ENCODE measurements at places on chromosomes 3 and 15.
A peak's percentile ranks its signal among the peaks of the same experiment; 100 is the strongest.

GRCh38 chr3:5093731-5094130 is 28.4 kb upstream of the ARL8B start:
- DNase-seq, result no peak

GRCh38 chr3:128372281-128372680 is 94.4 kb downstream of the DNAJB8 start:
- DNase-seq, result no peak

DNA sequence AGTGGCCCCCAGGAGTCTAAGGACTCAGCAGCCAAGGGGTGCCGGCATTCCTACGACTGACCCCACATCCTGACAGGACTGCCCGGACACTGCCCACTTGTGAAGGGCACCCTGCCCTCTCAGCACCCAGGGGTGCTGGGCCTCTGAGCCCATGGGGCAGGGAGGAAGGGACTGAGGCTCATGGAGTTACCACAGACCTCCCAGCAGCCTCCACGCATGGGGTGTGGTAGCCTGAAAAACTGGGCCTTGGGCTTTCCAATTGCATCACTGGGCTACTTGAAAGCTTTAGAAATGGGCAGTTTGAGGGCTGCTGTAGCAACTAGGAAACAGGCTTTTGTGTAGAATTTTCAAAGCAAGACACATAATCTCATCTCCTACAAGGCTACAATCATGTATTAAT is 13.2 kb downstream of the TKT start:
- no peak for DNase-seq

DNA sequence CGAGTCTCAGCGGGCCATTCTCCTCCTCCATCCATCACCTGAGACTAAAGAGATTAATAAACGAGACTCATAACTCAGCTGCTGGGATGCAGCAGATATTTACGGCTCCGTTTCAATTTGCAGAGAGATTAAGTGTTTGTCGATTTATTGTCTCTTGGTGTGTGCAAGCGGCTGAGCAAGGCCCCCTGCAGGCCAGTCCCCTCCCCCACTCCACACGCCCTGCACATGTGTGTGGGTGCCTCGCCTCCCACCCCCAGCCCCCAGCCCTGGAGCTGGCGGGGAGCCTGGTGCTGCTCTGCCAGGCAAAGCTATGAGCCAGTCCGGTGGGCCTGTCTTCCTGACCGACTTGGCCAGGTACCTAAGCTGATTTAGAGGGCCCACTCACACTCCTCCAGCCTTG is 63.0 kb downstream of the CYP11A1 start:
- no peak for DNase-seq

DNA sequence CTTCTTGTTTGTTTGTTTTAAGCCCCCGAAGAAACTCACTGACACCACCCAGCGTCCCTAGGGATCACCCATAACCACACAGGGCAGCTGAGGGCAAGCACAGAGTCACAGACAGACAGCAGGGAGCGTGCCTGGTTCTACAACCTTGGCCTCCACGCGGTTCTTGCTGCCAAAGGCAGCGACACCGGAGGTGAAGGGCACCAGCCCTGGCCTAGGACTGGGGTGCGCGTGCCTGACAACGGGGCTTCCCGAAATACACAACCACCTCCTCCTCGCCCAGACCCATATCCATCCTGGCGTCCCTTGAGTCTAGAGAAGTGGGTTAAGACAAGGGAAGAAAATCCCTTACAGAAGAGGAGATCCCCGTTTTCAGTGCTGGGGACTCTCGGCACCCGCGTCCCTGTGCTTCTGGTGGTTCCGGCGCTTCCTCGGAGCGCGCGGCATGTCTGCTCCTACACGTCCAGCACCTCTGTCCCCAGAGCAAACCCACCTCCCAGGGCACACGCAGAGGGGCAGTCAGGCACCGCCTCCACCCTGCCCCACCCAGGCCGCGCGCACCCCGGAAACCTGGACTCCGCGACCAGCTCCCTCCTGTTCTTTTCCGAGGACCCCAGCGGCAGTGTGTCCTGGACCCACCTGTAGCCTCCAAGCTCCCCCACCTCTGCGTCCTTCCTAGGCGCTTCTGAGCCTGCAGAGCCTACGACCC is 911 bp downstream of the RFTN1 start:
- DNase-seq, result peak; percentile 20

DNA sequence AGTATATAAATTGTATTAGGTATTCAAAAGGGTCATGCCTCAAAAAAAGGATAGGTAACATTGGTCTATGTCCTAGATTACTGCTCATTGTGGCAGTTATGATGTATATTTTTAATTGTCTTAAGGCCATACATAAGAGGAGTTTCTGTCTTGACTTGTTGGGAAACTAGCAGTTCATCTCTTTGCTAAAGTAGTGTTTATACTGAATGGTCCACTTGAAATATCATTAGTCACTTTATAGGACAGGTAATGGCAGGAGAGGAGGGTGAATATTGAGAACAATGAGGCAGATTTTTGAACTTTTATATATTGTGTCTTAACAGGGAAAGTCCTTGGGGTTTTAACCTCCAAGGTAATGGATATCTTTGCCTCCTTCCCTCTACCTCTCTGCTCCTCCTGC is 58.4 kb downstream of the TP63 start:
- DNase-seq, result no peak

DNA sequence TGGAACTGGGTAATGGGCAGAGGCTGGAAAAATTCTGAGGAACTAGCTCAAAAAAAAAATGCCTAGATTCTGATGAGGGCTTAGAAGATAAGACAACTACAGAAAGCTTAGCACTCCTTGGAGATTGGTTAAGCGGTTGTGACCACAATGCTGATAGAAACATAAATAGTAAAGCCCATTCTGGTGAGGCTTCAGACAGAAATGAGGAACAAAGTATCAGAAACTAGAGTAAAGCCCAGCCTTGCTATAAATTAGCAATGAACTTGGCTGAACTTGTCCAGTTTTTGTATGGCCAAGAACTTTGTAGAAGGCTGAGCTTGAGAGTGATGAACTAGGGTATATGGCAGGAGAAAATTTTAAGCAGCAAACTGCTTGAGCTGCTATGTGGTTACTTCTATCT is 25.4 kb downstream of the GOLGB1 start:
- no peak for DNase-seq

- DNase-seq, result no peak
Observed at GRCh38 chr15:78763796-78764241, 47.4 kb downstream of the ADAMTS7 start.

GRCh38 chr3:152331018-152331541 is 62.4 kb downstream of the MBNL1 start:
- DNase-seq, result no peak

GRCh38 chr15:46961795-46962194 is 755.5 kb upstream of the SEMA6D start:
- no peak for DNase-seq

DNA sequence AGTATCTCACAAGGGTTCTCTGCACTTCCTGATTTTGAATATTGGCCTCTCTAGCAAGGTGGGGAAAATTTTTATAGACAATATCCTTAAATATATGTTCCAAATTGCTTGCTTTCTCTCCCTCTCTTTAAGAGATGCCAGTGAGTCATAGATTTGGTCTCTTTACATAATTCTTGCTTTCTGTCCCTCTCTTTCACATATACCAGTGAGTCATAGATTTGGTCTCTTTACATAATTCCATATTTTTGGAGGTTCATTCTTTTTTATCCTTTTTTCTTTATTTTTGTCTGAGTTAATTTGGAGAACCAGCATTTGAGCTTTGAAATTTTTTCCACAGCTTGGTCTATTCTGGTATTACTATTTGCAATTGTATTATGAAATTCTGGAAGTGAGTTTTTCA is 77.7 kb upstream of the NUDT16 start:
- no peak for DNase-seq

GRCh38 chr3:19970327-19970726 is 23.4 kb downstream of the RAB5A start:
- no peak for DNase-seq

DNA sequence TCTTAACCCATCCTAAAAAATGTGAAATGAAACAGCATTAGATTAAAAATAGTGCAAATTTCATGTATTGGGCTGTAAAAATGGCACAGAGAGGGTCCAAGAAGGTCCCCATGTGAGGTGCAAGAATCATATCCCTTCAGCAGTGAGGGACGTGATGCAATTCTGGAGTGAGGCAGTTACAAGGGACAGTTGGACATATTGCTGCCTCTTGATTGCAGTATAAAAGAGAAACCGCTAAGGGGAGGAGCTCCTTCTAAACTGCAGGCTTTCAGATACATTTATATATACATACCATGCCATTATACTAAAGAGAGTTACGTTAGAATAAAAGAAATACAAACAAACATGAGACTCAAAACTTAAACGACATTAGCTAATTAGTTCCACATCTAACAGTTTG is 304.2 kb upstream of the CTNNB1 start:
- no peak for DNase-seq

DNA sequence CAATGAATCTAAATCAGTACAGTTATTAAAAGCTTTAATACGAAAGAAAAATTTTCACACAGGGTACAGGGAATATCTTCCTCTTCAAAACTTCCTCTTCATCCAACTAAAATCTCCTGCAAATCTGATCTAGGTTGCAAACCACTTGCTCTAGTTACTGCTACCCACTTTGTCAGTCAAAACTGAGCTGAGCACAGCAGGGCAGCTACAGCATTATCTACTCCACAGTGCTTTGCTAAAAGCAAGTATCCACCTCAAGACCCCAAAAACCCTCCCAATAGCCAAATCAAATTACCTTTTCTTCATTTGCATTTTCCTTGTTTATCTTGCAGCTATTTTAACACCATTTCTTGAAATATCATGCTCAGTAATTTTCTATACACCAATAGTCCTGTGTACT is 14.7 kb downstream of the ZNF280D start:
- DNase-seq, result no peak

- no peak for DNase-seq
Observed at GRCh38 chr3:49899815-49900214, 3.9 kb downstream of the MST1R start.

DNA sequence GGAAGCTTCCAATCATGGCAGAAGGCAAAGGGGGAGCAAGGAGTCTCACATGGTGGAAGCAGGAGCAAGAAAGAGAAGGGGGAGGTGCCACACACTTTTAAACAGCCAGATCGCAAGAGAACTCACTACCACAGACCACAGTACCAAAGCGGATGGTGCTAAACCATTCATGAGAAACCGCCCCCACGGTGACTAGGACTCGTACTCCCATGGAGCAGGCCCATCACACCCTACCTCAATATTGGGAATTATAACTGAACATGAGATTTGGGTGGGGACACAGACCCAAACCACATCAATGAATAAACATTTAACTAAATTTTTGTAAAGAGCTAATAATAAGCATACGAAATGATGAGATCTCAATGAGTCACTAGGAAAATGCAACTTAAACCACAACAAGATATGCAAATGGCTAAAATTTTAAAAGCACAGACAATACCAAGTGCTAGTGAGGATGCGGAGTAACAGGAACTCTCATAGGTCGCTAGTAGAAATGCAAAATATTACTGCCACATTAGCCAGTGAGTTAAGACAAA is 10.0 kb downstream of the MRPS25 start:
- DNase-seq, result no peak

DNA sequence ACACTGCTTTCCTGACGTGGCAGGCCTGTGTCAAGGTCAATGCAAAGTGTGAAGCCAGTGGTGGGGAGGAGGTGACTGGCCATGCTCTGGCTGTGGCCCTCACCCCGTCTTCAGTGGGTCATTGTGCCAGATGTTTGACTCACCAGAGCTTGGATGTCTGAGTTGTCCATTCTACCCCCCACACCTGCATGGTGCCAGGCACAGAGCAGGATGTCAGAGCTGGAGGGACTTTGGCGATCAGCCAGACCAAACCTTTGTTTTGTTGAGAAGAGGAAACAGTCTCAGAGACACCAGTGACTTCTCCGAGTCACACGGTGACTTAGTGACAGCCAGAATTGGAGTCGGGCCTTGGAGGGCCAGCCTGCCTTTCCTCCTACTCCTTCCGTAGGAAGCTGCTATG is 49.5 kb downstream of the SMAD6 start:
- DNase-seq, result no peak

GRCh38 chr15:87604857-87605446 is 651.6 kb downstream of the NTRK3 start:
- no peak for DNase-seq

- DNase-seq, result no peak
Observed at GRCh38 chr3:184907681-184908649, 96.0 kb downstream of the VPS8 start.

GRCh38 chr3:117798221-117798620 is 1088.6 kb downstream of the TUSC7 start:
- DNase-seq, result no peak

DNA sequence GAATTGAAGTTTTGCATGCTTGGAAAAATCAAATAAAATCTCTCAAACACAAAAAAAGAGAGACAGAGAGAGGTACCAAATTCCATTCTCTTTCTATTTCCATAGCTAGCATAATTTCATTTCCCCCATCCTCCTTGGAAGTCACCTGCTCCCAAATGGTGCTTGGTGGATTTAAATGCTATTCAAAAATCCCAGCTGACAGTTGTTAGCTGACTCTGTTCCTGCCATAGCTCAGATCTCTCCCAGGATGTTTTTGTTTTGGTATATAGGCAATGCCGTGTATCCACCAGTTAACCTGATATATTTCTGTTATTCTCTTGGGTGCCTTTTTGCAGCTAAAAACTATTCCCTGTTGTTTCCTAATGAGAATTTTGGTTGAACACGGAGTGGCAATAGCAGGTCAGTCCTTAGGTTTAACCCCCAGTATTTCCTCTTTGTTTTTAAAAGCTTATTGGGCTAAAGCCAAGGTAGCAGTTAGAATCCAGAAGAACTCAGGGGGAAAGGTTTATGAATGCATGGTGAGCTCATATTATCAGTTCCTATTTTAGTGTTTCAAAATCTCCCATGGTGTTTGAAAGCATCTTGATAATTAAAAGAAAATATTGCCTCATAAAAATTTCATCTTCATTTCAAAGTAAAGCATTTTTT is 240.0 kb upstream of the GBE1 start:
- no peak for DNase-seq

- no peak for DNase-seq
Observed at GRCh38 chr3:61264281-61264680, 13.0 kb upstream of the FHIT start.

GRCh38 chr3:100033903-100034471 is 80.3 kb downstream of the FILIP1L start:
- no peak for DNase-seq

DNA sequence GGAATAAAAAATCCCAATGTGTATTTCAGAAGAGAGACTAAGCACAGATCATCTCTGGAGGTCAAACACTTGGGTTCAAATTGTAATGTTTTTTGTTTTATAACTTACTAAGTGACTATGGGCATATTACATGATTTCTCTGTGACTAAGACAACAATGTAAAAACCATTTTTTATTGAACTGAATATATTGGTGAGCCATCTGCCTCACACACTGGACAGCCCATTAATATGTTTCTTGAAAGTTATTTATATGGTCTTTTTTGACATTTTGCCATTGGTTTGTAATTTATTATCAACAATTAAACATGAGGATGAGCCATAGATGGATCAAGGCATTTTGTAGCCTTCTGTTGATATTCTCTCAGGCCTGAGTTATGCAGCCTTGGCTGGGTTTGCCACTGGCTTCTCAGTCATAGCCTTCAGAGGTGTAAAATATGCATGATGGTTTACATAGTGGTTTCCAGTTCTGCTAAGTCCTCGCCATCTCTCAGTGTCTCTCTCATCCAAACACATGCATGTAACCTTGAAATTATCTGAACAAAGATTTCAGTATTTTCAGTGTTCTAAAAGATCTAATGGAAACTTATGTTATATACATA is 997.2 kb downstream of the DIPK2A start:
- DNase-seq, result no peak

GRCh38 chr3:40739971-40740370 is 215.2 kb downstream of the ZNF621 start:
- DNase-seq, result no peak
